SK-N-SH treated with all-trans-retinoic acid at 6 μM for 48 hours (cell line): ENCODE measurements at places on chromosomes 6 and 20.

- ATAC-seq, result no peak
Measured at GRCh38 chr6:139112561-139112960, 22.3 kb upstream of the HECA start.

DNA sequence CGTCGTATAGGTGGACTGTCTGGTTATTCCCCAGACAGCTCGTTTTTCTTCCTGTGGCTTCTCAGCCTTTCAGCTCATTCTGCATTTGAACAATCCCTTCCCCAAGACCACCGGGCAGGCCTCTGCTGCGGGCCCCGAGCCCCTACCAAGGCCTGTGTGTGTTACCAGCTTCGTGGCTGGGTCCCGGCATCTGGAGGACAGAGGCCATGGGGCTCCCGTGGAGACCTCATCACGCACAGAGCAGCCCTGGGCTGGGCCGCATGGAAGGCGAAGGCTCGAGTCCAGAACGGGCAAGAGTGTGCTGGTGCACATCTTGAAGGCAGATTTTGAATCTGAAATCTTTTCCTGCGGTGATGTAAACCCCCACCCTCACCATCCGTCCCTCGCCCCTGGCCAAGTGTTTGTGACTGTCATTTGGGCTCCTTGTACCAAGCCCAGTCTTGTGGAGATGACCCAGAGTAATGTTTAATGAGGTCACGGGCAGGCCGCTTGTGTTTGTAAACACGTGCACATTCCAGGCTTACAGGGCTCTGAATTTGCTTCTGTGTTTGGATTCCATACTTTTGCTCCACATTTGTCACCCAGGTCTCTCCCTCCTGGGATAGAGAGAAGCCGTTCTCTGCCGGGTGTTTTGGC lies 119.6 kb downstream of the CDH4 start:
- ATAC-seq, result no peak

GRCh38 chr20:17807651-17808050 lies 107.9 kb downstream of the BANF2 start:
- ATAC-seq, result no peak; the same call in 2 of the 3 replicates

DNA sequence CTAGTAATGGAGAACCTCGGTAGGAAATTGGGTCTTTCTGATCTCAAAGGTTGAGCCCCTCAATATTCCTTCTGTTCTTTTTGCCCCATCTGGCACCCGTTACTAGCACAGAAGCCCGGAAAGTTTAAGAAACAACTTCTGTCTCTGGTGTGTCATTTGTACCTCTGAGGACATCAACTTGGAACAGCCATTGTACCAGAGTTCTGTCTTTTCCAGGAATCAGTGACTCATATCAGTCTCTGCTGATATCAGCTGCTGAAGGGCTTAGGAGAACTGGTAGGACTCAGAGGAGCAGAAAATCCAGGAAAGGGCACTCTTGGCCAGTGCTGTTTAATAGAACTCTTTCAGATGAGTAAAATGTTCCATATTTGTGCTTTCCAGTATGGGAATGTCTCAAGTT lies 78.3 kb upstream of the CHD6 start:
- ATAC-seq, result no peak

- no peak for ATAC-seq
Measured at GRCh38 chr6:3419624-3420272, 37.1 kb downstream of the SLC22A23 start.

DNA sequence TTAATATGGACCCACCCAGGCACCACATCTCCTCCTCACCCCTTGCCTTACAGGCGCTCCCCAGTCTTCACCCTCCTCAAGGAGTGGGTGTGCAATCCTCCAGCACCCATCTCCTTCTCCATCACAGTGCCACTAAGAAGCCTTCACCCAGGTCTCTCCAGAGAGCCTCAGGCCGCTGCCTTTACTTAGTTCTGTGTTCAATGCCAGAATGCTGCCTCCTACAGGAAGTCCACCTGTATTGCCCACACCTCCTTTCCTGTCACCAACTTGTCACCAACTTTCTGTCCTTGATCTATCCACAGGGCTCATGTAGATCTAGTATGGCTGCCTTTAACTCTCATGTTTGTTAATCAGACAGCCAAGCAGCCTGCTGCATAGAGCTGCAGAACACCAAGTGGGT lies 586 bp upstream of the LST1 start:
- no peak for ATAC-seq

DNA sequence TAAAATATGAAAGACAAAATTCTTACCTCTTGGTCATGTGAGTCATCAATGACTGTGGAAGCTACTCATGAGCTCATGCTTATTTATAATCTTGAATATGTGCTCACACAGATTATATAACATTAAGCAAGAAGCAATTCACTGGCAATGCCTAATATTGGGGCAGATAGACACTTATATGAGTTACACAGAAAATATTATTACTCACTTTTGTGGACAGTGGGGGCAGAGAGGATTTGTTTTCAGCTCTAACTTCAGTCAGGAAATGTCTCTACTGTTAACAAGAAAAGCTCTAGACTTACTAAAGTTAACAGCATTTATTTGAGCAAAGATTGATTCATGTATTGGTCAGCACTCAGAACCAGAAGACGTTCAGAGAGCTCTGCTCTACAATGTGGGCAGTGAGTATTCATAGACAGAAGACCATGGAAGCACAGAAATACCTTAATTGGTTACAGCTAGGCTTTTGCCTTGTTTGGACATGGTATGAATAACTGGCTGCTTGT lies 85.8 kb upstream of the AHI1 start:
- peak; percentile 58 for ATAC-seq

DNA sequence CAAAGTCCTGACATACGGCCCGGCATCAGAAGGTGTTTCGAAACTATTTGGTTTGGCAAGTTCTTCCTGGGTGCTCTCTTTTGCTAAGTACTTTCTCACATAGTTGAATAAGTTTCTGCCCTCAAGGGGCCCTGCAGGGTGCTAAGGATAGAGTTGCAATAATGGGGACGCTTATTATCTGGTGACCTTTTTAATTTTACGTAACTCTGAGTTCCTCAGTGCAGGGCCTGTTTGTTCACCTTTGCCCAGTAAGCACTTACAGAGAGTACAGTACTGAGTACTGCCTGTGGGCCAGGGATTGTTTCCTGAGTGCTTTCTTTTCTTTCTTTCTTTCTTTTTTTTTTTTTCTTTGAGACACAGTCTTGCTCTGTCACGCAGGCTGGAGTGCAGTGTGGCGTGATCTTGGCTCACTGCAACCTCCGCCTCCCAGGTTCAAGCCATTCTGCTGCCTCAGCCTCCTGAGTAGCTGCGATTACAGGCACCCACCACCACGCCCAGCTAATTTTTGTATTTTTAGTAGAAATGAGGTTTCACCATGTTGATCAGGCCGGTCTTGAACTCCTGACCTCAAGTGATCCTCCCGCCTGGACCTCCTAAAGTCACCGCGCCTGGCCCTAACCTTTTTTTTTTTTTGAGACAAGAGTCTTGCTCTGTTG lies 4.5 kb upstream of the PXMP4 start:
- ATAC-seq, result no peak

- peak; percentile 30; the same call in 1 of the 3 replicates for ATAC-seq
Measured at GRCh38 chr20:49519777-49520359, 37.4 kb upstream of the KCNB1 start.
